ENCODE measurements at places on chromosomes 3 and 15.

DNA sequence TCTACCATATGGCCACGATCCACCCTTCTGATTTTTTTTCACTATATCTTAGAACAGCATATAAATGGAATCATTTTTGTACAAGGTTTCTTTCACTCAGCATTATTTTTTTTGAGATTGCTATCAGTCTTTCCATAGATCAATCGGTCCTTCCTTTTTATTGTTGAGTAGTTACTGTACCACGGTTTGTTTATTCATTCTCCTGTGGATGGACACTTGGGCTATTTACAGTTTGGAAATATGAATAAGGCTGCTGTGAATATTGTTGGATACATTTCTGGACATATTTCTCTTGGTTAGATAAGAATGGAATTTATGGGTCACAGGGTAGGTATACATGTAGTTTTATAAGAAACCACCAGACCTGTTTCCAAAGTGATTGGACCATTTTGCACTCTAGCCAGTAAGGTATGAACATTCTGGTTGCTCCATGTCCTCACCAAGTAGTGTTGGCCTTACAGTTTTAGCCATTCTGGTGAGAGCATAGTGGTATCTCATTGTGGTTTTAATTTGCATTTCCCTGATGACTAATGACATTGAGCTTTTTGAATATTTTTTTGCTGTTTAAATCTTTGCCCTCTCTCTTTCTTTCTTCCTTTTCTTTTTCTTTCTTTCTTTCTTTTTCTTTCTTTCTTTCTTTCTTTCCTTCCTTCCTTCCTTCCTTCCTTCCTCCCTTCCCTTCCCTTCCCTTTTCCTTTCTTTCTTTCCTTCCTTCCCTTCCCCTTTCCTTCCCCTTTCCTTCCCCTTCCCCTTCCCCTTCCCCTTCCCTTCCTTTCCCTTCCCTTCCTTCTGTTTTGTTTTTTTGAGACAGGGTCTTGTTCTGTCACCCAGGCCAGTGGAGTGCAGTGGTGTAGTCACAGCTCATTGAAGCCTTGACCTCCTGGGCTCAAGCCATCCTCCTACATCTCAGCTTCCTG is 49.2 kb downstream of the LRRK1 start:
- DNase-seq = no peak

GRCh38 chr3:112038863-112039262 is 4.3 kb downstream of the TMPRSS7 start:
- DNase-seq = no peak

- no peak for DNase-seq
These were observed 43.3 kb downstream of the CCNB2 start for GRCh38 chr15:59148153-59148833.

GRCh38 chr3:132343018-132343612 is 25.9 kb downstream of the ACP3 start:
- DNase-seq = no peak

- DNase-seq = no peak
These were observed 21.3 kb upstream of the CACNA2D2 start for GRCh38 chr3:50524746-50525145.

- no peak for DNase-seq
These were observed 104.5 kb upstream of the SATB1 start for GRCh38 chr3:18529631-18530030.

- DNase-seq = no peak
These were observed 357.2 kb downstream of the CLSTN2 start for GRCh38 chr3:140292170-140292569.

DNA sequence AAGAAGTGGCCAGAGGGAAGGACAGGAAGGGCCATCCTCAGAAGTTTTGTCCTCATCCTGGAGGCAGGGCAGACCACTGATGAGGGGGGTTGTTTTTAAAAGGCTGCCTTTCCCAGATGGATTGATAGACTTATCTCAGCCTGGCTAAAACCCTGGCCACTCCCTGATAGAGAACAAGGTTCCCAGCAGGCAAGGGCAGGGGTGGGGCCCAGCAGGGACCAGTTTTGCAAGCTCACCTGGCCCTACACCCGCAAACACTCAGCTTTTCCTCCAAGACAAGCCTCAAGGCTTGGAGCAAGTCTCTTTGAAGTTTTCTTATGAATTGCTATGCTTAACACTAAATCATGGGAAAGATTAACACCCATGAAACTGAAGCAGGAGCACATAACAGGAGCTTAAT is 9.1 kb downstream of the LIPC start:
- no peak for DNase-seq

- no peak for DNase-seq
These were observed 8.3 kb downstream of the LRRC2 start for GRCh38 chr3:46557814-46558183.

DNA sequence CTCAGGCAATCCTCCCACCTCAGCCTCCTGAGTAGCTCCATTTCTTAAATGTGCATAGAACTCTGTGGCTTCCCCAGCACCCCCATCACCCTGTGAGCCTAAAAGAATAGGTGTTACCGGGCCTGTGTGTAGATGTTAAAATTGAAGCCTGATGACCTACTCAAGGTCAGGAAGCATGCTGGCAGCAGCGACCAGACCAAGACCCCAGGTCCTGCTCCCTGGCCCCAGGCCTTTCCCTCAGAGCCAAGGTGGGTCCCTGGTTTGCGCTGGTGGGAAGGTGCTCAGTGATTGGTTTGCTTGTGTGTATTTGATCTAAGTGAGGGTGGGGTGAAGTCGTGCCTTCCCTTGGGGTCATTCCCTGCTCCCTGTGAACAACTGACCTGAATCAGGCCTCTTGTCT is 18.4 kb upstream of the CRABP1 start:
- no peak for DNase-seq

DNA sequence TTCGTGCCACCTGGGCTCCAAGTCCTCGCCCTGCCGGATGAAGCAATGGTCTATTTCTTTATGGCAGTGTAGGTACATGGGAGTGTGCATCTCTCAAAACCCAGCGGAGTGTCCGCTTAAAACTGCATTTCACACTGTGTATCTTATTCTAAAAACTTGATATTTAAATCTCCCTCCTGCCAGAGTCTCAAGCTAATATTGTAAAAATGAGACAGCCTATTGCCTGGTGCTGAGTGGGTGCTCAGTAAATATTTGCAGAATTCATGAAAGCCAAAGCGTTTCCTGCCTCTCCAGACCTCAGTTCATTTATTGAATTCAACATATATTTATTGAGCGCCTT is 330 bp upstream of the TBC1D2B start:
- DNase-seq = no peak

- DNase-seq = no peak
These were observed 19.2 kb downstream of the EXOSC7 start for GRCh38 chr3:44995142-44995770.

DNA sequence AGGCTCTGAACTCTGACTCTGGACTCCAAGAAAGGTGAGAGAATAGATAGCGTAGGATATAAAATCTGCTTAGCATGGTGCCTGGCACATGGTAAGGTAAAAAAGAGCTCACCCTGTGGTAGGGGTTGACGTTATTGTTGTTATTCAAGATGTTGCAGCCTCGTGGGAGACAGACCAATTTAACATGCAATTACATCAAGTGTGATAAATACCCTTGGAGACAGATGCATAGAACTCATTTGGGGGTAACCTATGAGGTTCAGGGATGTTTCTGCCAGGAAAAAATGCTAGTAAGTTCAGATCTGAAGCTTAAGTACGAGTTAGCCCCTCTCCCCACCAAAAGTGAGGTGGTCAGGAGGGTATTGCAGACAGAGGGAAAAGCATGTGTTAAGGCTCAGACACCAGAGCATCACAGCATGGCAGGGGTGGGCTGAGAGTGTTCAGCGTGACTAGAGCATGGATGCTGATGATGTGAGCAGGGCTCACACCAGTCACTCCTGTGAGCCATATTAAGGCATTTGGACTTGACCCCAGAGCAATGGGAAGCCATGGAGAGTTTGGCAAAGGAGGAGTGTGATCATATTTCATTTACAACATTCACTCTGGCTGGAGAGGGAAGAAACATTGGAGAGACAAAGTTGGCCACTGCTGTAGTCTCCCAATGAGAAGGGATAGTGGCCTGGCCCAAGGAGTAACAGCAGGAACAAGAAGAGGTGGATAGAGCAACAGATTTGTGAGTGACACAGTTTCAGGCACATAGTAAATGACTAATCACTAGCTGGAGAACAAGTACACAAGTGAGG is 181.0 kb downstream of the UACA start:
- no peak for DNase-seq

DNA sequence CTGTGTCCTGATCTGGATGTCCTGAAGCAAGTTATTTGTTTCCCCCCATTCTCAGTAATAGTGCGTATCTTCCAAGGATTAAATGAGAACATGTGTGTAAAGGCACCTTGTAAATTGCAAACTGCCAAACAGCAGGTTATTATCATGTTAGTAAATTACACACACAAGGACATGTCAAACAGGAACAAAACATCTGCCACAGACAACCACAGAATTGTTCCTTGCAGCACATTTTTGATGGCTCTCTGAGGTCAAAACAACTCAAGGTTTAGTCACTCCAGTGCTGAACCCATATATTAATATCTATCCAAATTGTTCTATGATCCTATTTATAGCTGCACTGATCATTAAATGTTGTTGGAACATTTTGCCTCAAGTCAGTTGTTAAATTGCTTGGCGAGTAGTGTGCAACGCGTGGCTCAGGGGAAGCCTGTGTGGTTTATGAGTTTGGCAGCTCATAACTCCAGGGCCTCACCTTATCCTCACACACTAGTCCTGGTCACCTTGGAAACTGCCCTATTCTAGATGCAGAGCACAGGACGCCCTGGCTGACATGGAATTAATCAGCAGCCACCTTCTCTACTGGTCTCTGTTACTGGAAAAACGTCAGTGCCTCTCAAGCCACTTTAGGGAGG is 46.3 kb upstream of the CDV3 start:
- no peak for DNase-seq

- DNase-seq = no peak
These were observed 59.9 kb upstream of the CORO2B start for GRCh38 chr15:68518785-68519430.

- no peak for DNase-seq
These were observed 77.0 kb upstream of the HEG1 start for GRCh38 chr3:125132815-125133214.

DNA sequence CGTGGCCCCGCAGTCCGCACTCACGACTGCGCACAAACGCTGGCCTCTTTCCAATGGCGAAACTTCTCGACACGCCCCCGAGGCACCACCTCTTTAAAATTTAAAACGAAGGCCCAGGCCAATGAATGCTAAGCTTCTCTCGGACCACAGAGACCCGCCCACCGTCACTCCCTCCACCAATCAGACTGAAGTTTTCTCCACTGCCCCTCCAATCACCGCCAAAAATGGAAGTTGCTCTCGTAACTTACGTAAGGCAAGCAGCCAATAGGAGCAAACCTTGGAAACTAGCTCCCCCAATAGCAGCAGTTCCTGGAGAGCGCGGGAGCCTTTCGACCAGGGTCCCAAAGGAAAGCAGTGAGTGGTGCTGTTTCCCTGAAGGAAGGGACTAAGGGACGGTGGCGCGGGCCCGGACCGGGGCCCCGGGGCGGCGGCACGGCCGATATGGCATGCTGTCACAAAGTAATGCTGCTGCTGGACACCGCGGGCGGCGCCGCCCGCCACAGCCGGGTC is at the start of gene TICRR:
TSS of gene TICRR (plus strand) at position 324 of the 510 bp plus-strand sequence. CDS start at position 442, 118 bp downstream.
- peak; percentile 95 for DNase-seq

- DNase-seq = no peak
These were observed 62.4 kb downstream of the ZBTB20 start for GRCh38 chr3:115084686-115085085.

DNA sequence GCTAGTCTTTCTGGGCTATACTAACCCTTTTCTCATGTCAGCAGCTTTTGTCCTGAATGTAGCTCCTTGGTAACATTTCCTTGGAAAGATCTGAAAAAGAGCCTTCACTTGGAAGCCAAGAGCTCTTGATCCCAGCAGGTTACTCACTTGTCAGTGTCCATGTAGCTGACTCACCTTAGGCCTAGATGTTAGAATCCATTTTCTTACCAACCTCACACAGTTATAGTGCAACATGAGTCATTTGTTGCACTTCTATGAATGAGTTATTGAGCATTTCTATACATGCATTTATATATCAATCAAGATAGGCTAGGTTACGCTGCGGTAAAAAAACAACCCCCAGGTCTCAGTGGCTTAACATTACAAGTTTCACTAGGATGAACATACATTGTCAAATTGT is 106.8 kb upstream of the SLC7A14 start:
- DNase-seq = no peak

GRCh38 chr3:150090006-150090405 is 119.3 kb upstream of the PFN2 start:
- no peak for DNase-seq

- no peak for DNase-seq
These were observed 17.7 kb downstream of the ZNF654 start for GRCh38 chr3:88076712-88077111.

DNA sequence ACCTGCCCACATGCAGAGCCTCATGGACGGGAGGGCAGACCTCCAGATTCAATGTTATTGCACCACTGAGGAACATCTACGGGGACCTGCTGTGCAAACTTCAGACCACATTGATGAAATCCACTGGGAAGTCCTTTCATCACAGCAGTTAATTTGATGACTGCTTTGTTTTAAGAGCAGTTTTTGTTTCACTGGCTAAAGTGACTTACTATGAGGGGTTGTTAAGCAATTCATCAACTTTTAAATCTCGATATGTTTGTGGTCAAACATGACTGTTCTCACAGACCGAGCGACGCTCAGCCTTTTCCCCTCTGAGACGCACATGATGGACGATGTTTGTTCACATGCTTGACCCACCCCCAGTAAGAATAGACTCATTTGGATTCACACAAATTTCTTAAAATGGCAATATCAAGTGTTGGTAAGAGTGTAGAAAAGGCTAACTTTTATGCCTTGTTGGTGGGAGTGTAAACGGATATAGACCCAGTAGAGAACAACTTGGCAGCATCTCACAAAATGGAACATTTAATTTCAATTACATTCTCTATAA is 35.9 kb upstream of the IREB2 start:
- DNase-seq = no peak

DNA sequence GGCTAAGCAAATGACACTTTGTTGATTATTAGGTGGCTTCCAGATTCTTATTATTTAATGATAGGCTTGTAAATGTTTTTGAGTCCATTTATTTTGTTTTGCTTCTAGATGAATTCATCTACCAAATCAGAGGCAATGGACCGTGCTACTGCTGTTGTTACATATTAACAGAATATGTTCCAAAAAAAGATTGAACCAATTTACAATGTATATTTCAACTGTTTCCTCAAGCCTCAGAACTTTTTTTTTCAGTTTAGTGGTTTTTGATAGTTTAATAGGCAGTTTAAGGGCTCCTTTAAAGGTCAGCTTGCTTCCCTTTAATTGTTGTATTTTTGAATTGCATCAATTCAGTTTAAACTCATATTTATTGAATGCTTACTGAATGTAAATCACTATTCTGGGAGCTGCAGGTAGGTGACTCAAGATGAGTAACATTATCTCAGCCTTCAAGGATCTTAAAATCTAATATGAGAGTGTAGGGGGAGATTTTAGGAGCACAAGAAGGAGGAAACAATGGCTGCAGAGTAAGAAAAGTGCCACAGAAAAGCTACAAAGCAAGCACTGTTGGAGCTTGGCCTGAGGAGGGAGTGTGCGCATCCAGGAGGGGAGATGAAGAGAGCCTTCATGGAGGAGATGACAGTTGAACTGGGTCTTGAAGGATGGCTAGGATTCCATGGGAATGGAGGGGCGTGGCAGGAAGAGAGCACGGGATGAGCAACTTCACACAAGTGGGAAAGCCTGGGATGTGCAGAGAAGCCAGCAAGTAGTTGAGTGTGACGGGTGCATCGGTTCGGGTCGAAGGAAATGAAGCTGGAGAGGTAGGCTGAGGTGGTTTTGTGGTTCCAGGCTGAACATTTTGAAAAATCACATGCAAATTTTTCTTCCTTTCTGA is 14.7 kb downstream of the MAP2K1 start:
- no peak for DNase-seq

All from activated naive CD4-positive, alpha-beta T cell treated with Interleukin-2 at 50 U/mL for 16 hours (primary cell).